ENCODE measurements at places on chromosomes 12 and 14. TPM values are rescaled to one million over a fixed set of nuclear protein-coding genes. Genes with fewer than 3 reads are reported as not detected.

The CLEC2A gene
- polyA plus RNA-seq: not detected

The OR4K14 gene
- polyA plus RNA-seq: not detected

The CEBPE gene
- polyA plus RNA-seq: not detected

- DNase-seq: no peak
Measured at GRCh38 chr14:49480053-49480760, 106.0 kb downstream of the RPS29 start.

DNA sequence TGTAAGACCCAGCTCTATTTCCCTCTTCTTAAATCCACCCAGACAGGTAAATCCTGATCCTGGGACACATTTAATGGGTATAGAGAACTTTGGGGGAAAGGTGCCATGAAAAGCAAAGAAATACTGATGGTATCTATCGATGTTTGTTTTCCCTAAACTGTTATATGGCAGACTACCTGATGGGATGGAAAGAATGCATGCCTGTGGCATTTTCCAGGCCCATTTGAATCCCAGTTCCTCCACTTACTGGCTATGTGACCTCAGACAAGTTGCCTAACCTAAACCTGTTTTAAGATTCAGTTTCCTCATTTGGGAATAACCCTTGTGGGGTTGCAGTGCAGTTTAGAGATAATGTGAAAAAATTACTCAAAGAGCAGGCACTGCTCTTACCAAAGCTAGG lies 404.5 kb downstream of the FUT8 start:
- DNase-seq: no peak

GRCh38 chr14:68677901-68678300 lies 115.0 kb downstream of the ZFP36L1 start:
- DNase-seq: no peak
